ENCODE measurements at places on chromosomes 1 and 21. TPM values are rescaled to one million over a fixed set of nuclear protein-coding genes. Genes with fewer than 3 reads are reported as not detected.

GPR89B gene
- total RNA-seq = 22.4 TPM

PTPN14 gene
- total RNA-seq = under 0.01 TPM

KCNE2 gene
- not detected for total RNA-seq

BNIPL gene
- 0.10 TPM for total RNA-seq

CACNA1S gene
- not detected for total RNA-seq

HENMT1 gene
- 6.3 TPM for total RNA-seq

RGS16 gene
- 4.3 TPM for total RNA-seq

OR2G6 gene
- total RNA-seq = 0.10 TPM

CA14 gene
- total RNA-seq = not detected

CYP4B1 gene
- total RNA-seq = not detected

SMIM1 gene
- 0.73 TPM for total RNA-seq

SAMD13 gene
- 0.31 TPM for total RNA-seq

TNFRSF4 gene
- 3.3 TPM for total RNA-seq

ANGPTL1 gene
- total RNA-seq = 0.10 TPM

CRTC2 gene
- total RNA-seq = 31.2 TPM

B3GALT2 gene
- total RNA-seq = 0.31 TPM
